ENCODE measurements at places on chromosomes 6 and 20.

DNA sequence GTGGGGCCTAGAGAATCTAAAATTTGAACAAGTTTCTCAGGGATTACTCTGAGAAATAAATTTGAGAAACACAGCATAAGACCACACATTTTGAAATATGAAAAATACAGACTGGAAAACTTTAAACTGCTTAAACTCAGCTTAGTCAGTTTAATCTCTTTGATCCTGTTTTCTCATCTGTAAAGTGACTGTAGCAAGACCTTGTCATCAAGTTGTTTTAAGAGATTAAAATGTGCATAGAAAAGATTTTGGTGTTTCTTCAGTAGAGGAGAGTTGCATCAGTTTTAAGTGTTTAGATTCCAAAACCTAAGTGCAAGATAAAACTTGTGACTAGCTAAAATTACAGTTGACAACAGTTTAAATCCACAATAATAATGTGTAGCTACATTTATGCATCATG is 8.1 kb upstream of the BCKDHB start:
- DNase-seq = no peak

DNA sequence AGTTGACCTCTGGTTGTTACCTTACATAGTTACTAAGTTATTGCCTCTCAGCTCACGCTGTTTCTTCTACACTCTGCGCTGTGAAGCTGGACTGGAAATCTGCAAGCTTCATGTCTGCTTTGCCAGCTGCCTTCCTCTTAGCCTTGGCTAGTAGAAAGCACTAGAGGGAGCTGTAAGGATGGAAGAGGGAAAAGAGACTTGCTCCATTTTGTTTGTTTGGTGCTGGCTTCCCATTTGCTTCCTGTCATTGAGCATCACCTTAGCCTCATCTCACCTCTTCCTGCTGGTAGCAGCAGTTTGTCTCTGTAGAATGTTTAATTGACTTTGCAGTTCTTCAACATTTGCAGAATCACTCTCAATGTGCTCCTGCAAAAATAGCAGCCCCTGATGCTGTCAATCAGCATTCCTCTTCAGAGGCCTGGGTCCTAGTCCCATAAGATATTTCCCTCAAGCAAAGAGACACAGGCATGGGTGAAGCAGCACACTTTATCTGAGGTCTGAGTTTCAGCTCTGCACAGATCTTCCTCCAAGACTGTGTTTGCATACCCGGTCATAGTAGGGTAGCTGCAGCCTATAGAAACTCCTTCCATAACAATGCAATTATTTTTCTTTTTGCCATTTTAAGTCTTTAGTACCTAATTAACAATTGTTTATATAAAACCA is 302.2 kb upstream of the EPHA7 start:
- peak; percentile 8 for DNase-seq

DNA sequence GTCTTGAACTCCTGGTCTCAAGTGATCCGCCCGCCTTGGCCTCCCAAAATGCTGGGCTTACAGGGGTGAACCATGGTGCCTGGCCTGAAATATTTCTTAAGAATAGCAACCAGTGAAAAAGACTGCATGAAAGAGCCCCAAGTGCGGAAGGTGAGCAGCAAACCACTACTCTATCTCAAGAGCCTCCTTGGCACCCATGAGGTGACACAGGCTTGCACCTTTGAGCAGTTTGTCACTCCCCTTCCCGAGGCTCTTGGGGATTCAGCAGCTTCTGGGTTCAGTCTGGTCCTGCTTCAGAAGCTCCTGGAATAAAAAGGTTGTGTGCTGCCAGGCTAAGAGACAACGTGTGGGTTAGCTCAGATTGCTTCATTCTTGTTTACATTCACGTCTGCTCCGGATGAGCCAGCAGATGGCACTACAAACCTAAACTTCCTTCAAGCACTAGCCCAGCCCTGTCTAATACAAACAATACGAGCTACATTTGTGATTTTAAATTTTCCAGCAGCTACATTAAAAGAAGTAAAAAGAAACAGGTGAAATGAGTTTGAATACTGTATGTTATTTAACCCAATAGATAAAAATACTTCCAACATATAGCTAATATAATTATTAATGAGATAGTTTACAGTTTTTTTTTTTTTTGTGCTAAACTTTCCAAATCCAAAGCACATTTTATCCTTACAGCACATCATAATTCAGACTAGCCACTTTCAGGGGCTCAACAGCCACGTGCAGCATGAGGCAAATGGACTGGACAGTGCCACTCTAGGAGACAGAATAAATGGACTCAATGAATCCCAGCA is 46.2 kb downstream of the GJA10 start:
- peak; percentile 66 for DNase-seq

DNA sequence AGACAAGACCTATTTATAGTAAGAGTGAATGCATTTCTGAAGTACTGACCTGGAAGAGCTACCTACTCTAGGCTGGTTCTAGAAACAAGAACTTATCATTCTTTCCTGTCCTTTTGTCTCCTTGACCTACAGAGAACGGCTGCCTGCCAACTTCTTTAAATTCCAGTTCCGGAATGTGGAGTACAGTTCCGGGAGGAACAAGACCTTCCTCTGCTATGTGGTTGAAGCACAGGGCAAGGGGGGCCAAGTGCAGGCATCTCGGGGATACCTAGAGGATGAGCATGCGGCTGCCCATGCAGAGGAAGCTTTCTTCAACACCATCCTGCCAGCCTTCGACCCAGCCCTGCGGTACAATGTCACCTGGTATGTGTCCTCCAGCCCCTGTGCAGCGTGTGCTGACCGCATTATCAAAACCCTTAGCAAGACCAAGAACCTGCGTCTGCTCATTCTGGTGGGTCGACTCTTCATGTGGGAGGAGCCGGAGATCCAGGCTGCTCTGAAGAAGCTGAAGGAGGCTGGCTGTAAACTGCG is 8.3 kb downstream of the APOBEC2 start:
- no peak for DNase-seq

- DNase-seq = peak; percentile 12
Observed at GRCh38 chr20:33649201-33649681, 12.9 kb upstream of the C20orf144 start.

- no peak for DNase-seq
Observed at GRCh38 chr6:34950849-34951248, 61.8 kb downstream of the ANKS1A start.

GRCh38 chr6:169225131-169225576 is 28.5 kb downstream of the THBS2 start:
- no peak for DNase-seq

GRCh38 chr20:58695084-58695722 is 2.6 kb downstream of the NPEPL1 start:
- no peak for DNase-seq

- DNase-seq = no peak
Observed at GRCh38 chr6:25312034-25312620, 33.0 kb downstream of the CARMIL1 start.

DNA sequence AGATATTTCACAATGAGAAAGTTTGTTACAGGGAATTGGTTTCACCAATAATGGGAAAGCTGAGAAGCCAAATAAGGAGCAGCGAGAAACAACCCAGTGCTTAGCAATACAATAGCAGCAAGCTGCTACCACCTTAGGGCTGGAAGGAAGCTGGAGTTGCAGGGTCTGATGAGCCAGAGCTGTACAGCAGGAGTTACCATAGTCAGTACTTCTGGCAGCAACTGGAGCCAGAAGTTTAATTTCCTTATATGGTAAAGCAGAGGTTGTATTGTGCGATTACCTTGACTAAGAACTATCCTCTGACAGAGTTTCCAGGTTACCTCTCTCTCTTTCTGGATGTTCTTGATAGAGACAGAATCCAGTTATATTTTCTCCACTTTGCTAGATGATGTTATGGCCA is 137.1 kb upstream of the OLIG3 start:
- no peak for DNase-seq

- DNase-seq = no peak
Observed at GRCh38 chr6:398558-399078, 7.1 kb downstream of the IRF4 start.

DNA sequence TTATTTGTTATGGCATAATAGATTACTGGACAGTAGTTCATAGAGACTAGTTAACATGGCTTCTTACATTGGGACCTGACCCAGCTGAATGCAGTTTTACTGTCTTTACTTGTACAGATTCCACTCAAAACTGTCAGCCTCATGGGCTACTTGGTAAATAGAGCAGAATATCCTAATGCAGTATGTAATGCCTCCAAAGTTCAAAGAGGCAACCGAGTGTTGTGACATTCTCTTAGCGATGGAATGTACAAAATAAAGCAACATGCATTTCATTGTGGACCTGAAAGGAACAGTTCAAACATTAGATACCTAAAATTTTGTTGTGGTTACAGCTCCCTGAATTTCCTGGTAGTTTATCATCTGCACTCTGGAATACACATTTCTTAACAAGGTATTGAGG is 29.1 kb upstream of the RGS17 start:
- no peak for DNase-seq

DNA sequence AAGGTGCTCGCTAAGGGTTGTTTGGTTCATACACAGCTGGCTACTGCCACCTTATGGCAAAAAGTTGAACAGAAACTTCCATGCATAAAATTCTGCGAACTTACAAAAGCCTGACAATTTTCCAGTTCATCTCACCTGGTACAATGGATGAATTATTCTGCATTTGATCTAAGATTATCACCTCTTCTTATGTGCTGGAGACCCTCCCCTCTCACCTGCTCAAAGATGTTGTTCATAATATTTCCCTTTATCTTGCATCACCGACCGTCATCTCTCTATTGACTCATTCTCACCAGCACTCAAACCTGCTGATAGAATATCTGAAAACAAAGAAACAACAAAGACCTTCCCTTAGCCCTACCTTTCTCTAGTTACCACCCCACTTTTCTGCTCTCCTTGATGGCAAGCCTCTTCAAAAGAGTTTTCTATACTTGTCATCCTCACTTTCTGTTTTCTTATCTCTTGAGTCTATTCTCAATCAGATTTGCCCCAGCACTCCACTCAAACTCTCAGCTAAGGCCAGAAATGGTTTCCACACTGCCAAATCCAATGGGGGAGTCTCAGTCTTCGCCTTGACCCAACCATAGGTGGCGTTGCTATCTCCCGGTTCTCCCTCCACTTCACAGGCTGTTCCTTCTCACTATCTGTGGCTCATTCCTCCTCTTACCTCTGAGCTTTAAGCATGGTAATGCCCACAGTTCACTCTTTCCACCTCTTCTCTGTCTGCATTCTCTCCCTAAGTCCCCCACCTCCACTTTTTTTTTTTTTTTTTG is 25.8 kb downstream of the SNRNP48 start:
- no peak for DNase-seq

DNA sequence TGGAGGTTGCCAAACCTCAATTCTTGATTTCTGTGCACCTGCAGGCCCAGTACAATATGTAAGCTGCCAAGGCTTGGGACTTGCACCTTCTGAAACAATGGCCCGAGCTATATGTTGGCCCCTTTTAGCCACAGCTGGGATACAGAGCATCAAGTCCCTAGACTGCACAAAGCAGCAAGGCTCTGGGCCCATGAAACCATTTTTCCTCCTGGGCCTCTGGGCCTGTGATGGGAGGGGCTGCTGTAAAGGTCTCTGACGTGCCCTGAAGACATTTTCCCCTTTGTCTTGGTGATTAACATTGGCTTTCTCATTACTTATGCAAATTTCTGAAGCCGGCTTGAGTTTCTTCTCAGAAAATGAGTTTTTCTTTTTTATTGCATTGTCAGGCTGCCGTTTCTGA is 40.5 kb upstream of the SLC35F1 start:
- no peak for DNase-seq

DNA sequence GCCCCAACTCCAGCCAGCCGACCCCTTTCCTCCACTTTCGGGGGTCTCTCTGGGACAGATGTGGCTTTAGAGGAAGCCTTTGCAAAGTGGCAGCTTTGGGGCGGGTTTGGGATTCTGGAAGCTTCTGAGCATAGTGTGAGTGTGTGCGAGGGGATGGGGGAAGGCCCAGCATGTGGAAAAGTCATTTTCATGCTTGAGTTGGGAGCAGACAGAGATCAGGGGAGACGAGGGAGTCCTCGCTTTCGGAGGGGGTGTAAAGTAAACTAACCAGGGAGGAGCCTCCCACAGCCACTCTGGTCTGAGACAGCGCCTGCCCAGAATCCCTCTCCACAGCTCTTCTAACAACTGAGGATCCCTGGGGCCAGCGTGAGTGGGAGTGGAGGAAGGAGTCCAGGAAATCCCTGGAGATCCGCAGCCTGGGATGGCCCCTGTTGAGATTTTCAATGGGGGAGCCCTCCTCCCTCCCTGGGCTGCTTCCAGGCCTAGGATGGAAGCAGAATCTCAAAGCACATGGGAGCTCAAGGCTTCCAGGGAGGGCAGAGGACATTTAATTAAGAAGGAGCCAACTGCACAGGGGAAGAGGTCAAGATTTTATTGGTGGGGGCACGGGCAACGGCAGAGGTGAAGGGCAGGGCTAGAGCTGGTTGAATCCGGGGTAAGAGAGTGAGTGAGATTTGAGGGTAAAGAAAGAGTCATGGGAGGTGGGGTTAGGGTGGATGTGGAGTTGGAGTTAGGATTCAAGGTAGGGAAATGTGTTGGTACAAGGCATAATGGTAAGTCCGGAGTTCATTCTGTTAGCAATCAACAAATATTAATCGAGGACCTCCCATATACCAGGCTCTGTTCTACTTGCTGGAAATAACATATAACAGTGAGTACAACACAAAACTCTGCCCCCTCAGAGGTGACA is 102.3 kb upstream of the FOXP4 start:
- no peak for DNase-seq

DNA sequence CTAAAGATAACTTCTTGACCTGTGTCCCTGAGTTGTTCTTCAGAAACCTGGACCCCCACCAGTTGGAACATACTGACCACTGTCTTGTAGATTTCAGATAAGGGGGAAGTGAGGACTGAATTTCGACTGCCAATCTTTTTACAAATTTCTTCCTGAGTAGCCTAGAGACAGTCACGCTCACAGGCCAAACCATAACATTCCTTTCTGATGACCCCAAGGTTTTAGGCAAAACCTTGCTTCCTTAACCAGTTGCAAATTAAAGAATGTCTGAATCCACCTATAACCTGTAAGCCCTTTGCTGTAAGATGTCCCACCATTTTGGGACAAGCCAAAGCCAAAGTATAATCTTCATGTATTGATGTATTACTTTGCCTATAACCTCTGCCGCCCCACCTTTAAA is 306.9 kb downstream of the LRFN2 start:
- no peak for DNase-seq

- DNase-seq = no peak
Observed at GRCh38 chr6:106247293-106247692, 78.3 kb downstream of the ATG5 start.

GRCh38 chr6:79385333-79385732 is 150.9 kb upstream of the HMGN3 start:
- DNase-seq = no peak

- DNase-seq = peak; percentile 19
Observed at GRCh38 chr6:13485923-13486562, 1.4 kb downstream of the GFOD1 start.

- DNase-seq = no peak
Observed at GRCh38 chr6:122620902-122621301, 10.7 kb downstream of the PKIB start.

GRCh38 chr6:40723967-40724366 is 136.8 kb upstream of the LRFN2 start:
- DNase-seq = no peak

DNA sequence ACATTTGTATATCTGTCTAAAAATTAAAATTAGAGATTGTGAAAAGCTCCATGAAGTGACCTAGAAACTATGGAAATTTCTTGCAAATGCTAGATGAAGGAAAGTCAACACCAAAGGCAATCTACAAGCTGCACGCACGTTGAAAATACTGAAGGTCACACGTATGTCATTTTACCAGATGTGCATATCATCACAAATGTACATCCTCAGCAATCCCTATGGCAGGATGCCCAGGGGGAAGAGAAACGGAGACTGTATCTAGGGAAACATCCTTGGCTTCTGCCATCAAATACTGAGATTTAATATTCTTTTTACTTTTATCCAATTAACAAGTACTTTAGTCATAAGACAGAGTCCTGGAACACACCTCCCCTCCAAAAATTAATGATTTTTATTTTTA is 672.0 kb downstream of the RNF144B start:
- DNase-seq = no peak
